Upper lobe of left lung (tissue), 6 donors: ENCODE measurements at places on chromosomes 3 and 15.

GRCh38 chr3:146650691-146651442 is 45.7 kb upstream of the PLSCR5 start:
- H3K27me3 ChIP-seq, result no peaks in the 10 kb centered on the region
- no peak for DNase-seq
- no peaks in the 10 kb centered on the region for H3K36me3 ChIP-seq

DNA sequence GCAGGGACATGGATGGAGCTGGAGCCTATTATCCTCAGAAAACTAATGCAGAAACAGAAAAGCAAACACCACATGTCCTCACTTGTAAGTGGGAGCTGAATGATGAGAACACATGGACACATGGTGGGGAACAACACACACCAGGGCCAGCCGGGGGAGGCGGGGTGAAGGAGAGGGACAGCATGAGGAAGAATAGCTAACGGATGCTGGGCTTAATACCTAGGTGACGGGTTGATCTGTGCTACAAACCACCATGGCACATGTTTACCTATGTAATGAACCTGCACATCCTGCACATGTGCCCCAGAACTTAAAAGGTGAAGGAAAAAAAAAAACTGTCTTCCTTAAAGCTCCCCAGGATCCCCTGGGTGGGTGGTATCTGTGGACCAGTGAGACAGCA is 87.1 kb downstream of the ADAMTS17 start:
- no peaks in the 10 kb centered on the region for H3K36me3 ChIP-seq
- no peak overlapping the region for H3K27ac ChIP-seq
- no peaks in the 10 kb centered on the region for H3K27me3 ChIP-seq

- no peaks in the 10 kb centered on the region for H3K36me3 ChIP-seq
- no peaks in the 10 kb centered on the region for H3K4me1 ChIP-seq
- no peak for DNase-seq
- H3K4me3 ChIP-seq, result no peak overlapping the region
Observed at GRCh38 chr3:59595830-59596229, 546.0 kb upstream of the CFAP20DC start.

DNA sequence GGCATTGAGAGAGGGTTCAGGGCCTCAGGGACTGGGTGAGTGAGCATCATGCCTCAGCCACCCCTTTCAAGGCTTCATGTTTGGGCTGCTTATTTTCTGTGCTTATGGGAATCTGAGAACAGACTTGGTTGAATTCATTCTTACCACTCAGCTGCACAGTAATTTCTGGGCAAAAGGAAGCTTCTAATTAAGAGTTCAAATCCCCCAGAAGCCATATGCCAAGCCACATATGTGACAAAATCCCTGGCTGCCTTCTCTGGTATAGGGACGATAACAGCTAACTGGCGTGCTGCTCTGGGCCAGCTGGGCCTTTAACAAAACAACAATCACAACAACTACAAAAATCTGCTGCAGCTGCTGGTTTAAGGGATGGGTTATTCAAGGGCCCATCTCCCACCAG is 181.0 kb upstream of the ANKRD28 start:
- H3K36me3 ChIP-seq, result no peaks in the 10 kb centered on the region
- H3K27me3 ChIP-seq, result no peaks in the 10 kb centered on the region
- H3K4me3 ChIP-seq, result no peak overlapping the region
- no peaks in the 10 kb centered on the region for H3K4me1 ChIP-seq
- no peak for DNase-seq

DNA sequence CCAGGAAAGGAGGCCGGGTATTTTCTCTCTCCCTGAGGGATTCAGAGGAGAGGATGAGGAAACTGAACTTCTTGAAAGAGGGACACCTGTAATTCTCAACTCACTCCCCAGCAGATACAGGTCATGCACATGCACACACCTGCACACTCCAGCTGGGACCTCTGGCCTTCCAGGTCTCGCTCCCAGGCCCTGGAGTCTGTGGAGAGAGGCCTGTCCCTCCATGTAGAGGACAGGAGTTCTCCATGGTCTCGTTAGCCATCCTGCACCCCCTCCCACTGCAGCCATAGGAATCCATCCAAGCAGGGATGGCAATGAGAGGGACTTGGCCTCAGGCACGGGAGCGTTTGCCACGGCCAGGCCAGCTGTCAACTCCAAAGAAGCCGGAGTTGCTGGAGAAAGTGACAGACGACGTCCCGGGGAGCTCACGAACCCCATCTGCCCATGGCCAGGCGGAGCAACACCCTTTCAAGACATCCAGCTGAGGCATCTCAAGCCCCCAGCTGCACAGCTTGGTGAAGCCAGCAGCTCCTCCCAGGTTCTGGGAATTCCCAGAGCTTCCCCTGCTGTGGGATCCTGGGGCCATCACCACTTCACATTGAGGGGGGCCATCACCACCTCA is 223.3 kb downstream of the UACA start:
- H3K27me3 ChIP-seq, result no peaks in the 10 kb centered on the region
- H3K36me3 ChIP-seq, result no peaks in the 10 kb centered on the region
- H3K4me3 ChIP-seq, result no peak overlapping the region
